ENCODE measurements at places on chromosomes 16 and 17.

DNA sequence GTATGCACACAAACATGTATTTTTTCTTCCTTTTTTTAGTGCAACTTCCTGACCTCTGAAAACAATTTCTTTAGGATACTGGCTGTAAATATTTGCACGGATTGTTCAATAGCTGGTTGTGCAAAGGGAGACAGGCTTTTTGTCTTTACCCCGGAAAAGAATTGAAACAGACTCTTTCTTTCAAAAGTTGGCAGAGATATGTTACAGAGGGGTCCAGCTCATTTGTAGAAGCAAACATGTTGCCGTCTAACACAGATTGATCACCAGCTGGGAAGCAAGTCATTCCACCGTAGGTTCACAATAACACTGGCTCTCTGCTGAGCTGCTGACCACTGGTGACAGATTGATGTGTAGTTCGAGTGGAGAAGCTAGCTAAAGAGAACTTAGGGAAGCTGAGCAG is 130.9 kb downstream of the STX8 start:
- DNase-seq, result no peak

- no peak for DNase-seq
These were observed 300.6 kb upstream of the IRX3 start for GRCh38 chr16:54587176-54587515.

- DNase-seq, result no peak
These were observed 4.0 kb downstream of the ZNF598 start for GRCh38 chr16:2005646-2006045.

DNA sequence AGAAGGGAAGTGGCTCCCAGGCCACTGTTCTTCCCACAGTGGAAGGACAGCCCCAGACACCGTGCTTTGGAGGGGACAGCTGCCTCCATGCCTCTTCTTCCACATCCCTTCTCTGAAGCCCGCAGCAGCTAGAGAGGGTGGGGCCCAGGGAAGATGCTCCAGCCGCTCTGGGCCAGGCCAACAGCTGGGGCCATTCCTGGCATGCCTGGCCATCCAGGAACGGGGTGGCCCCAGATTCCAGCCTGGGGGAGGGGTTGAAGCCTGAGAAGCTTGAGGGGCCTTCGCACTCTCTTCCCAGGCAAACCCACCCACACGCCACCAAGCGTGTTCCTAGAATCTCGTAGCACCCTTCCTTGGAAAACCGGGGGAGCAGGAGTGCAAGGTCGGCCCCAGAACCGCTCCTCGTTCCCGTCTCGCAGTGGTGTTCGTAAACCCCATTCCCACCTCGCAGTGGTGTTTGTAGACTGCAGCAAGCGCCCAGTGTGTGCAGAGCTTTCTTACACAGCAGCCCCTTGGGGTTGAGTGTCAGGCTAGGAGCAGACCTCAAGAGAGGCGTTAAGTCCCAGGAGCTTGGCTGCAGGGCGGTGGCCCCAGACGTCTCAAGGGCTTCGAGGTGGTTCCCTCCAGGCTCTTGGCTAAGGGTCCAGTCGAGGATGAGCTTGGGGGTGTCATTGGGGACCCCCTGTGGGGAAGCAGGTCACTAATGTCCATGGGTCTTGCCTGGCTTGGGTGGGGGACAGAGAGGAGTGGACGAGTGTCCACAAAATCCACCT is 2.7 kb downstream of the CDH15 start:
- DNase-seq, result no peak

DNA sequence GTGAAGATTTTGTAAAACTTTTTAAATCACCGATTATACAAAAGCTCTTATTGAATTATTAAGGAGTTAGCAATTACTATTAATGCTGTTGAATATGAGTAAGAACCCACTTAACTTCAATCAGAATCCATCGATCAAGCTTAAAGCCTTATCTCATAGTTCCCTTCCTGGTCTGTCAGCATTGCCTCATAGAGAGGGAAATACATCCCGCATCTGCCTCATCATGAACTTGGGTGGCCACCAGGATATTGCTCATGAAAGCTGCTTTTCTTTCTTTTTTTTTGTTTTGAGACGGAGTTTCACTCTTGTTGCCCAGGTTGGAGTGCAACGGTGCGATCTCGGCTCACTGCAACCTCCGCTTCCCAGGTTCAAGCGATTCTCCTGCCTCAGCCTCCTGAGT is 66.7 kb downstream of the PIGL start:
- no peak for DNase-seq

- DNase-seq, result no peak
These were observed 8.2 kb upstream of the RNFT1 start for GRCh38 chr17:59972778-59973177.

- no peak for DNase-seq
These were observed 38.3 kb upstream of the HAPSTR1 start for GRCh38 chr16:9053006-9053601.

DNA sequence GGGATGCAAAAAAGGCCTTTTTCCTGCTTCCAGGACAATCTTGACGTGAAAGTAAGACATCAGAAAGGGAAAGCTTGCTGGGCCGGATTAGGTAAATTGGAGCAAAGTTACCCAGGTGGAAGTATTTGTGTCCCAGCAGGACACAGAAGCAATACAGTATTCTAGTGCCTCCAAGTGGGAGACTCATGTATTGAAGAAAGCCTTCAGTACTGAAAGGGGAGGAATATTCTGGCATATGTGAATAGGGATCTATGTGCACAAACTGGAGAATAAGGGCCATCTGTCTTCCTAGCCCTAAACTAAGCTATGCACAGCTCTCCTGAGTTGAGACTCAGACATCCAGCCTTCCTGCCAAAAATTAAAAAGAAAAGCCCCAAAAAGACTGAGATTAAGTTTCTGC is 327.3 kb upstream of the CDH8 start:
- no peak for DNase-seq

DNA sequence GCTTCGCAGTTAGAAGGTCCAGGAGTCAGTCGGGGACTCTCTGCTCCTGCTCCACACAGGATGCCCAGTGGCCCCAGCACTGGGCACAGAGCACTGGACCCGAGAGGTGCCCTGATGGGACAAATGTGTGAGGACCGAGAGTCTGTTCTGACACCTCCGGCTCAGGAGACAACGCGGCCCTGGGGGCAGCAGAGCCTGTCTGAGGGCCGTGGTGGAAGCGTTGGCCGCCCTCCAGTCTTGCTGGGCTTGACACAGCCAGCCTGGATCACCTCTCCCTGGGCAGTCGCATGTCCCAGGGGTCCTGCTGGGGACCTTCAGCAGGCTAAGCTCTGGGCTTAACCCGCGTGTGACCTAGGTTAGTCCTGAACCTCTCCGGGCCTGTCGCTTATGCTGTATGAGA is 23.1 kb downstream of the LGALS9 start:
- no peak for DNase-seq

- DNase-seq, result no peak
These were observed 22.6 kb upstream of the MPHOSPH6 start for GRCh38 chr16:82192665-82193064.

GRCh38 chr16:65313936-65314626 is 192.2 kb upstream of the CDH11 start:
- no peak for DNase-seq

GRCh38 chr17:39327109-39327508 is 74.3 kb downstream of the FBXL20 start:
- DNase-seq, result no peak

DNA sequence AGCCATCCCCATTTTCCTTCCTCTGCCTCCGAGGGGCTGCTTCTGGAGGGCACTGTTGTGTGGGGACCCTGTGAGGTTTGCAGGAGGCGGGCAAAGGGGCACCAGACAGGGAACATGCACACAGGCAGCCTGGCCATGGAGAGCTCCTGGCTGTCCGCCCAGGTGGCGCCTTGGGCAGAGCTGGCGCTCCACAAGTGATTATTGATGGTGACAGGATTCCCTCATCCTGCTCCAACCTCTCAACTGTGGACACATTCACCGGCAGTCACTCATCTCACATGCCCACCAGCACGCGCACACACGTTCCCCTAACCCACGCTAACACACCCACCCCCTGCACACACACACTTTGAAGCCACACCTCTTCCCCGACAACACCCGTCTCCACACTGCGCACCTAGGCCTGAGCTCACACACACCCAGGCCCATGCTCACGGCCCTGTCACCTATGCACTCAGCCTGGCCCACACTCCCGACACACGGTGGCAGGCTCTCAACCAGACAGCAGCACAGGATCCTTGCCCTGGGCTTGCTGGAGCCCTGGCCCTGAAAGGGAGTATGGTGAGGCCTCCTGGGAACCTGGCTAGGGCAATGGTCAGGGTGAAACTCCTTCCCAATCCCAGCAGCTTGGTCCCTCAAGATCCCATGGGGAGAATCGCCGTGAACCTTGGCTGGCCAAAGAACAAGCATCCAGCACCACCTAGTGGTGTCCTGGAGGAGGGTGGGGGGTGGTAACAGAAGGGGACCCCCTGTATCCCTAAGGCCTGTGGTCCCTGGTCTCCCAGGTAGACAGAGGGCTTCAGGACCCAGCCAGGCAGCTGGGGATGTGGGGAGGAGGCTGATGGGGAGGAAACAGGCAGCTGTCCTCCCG is 3.6 kb downstream of the PNMT start:
- no peak for DNase-seq

- no peak for DNase-seq
These were observed 65.0 kb downstream of the MRM3 start for GRCh38 chr17:846901-847843.

DNA sequence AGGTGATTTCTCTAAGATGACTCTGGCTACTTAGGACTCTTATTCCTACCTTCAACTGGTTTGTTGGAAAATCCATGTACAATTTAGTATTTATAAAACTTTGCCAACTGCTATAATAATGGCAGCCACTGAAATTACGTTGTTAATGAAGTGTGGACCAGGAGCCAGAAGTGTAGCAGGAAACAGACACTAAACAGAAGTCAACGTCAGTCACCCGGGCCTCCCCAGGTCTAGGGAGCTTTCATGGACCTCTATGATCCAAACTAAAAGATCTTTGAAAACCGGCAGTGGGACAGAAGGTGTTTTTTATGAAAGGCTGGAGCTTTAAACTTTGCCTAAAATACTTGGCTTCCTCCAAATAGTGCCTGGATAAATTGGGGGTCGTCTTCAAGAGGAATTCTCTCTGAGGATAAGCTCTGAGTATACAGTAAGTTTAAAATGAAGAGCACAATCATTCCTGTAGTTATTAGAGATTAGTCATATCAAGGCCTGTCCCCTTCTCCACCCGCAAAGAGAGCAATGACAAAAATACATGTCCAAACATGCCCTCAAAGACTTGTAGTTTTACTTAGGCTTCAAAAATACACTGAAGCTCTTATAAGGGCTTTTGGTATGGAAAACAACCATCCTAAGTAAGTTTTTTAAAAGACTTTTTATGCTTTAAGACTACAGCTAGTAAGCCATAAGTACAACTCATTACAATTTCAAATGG is 34.6 kb downstream of the DCUN1D3 start:
- no peak for DNase-seq

GRCh38 chr17:8212312-8213180 is 2.2 kb upstream of the AURKB start:
- no peak for DNase-seq

- no peak for DNase-seq
These were observed 4.0 kb upstream of the CDC6 start for GRCh38 chr17:40283662-40284061.

- no peak for DNase-seq
These were observed 246.9 kb upstream of the GSE1 start for GRCh38 chr16:85366031-85366763.

DNA sequence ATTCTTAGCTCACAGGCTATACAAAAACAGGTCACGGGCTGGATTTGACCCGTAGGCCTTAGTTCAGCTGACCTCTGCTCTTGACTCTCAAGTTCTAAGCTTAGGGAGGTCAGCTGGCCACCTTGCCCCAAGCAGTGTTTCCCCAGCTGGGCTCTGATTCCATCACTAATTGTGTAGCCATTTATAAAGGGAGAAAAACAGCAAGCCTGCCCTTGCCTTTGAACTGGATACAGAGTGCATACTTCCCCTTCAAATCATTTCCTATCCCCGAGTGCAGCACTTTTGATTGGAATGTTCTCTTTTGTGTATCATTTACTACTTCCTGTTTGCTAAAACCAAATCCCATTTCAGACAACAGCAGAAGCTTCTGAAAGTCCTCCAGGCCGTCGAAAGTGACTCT is 153.6 kb downstream of the KATNIP start:
- no peak for DNase-seq

GRCh38 chr17:73274490-73274889 is 12.8 kb upstream of the CPSF4L start:
- no peak for DNase-seq

DNA sequence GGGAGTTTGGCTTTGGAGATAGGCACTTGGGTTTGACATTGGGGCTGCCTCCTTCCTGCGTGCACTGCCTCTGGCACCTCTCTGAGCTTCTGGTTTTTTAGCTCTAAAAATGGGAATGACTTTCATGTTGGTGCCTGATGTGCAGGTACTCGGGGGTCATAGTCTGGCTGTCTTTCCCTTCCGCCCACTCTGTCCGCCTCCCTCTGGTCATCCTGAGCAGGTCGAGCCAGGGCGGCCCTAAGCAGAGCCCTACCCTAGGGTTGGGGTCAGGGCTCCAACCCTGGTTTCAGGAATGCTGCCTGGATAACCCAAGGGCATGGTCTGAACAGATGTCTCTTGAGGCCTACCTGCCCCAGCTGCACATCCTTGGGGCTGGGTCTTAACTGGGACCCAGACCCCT is 64.8 kb downstream of the CMIP start:
- DNase-seq, result no peak

GRCh38 chr17:68606451-68607307 is 5.5 kb upstream of the FAM20A start:
- no peak for DNase-seq

- DNase-seq, result no peak
These were observed 128.6 kb downstream of the SHISA6 start for GRCh38 chr17:11369575-11369974.

DNA sequence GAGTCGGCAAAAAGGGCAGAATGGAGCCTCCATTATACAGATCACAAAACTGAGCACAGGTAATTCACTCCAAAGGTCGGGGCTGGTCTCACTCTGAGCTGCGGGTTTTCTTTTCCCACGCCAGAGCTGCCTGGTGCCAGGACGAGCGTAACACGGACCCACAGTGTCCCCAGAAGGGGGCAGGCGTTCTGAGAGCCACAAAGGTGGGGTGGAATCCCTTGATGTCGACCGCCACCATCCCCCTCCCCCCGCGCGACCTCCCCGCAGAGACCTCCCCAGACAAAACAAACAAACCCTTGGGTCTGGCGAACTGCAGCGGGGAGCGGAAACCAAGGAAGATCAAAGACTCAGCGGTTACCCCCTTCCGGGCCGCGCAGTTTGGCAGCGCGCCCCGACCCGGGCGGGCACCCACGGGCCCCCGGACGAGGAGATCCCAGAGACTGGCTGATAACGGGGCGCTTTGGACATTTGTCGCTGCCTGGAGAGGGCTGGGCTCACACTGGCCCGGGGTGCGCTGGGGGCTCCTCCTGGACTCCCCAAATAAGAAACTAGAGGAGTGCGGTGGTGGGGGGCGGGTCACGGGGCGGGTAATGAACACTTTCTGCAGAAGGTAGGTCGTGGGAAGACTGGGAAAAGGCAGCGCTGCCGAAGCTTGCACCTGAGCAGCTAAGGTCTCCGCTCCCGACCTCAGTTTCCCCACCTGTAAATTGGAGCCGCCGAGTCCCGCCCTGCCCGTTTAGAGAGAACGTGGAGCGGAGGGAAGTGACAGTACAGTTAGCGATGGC is 664 bp upstream of the NKD1 start:
- peak; percentile 21 for DNase-seq

Measured in NCI-H748 treated with DMSO at 0.1 percent for 48 hours (cell line).